ENCODE measurements at places on chromosomes 4 and X.

DNA sequence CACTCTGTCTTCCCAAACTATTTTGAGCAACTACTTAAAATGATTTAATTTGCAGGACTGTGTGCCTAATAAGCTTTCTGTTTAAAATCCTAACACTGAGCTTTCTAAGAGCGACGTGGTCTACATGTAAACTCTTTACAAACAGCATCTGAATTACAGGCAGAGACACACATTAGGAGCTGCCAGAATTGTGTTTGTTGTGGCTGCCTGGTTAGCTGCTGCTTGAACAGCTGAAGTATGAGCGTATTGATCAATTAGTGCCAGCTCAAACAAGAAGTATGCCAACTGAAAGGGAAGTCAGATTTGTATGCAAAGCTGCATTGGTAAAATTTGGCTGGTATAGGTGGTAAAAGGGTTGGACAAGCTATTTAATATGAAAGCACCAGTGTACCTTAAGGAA is 384.4 kb downstream of the PCDH7 start:
- DNase-seq, result no peak

- no peak for DNase-seq
These were observed 27.6 kb downstream of the ANKRD17 start for GRCh38 chr4:73230865-73231517.

- DNase-seq, result no peak
These were observed 33.1 kb upstream of the EDNRA start for GRCh38 chr4:147447786-147448185.

- no peak for DNase-seq
These were observed 58.4 kb upstream of the TET2 start for GRCh38 chr4:105088110-105088879.

- no peak for DNase-seq
These were observed 79.5 kb downstream of the AFF1 start for GRCh38 chr4:87014284-87014782.

DNA sequence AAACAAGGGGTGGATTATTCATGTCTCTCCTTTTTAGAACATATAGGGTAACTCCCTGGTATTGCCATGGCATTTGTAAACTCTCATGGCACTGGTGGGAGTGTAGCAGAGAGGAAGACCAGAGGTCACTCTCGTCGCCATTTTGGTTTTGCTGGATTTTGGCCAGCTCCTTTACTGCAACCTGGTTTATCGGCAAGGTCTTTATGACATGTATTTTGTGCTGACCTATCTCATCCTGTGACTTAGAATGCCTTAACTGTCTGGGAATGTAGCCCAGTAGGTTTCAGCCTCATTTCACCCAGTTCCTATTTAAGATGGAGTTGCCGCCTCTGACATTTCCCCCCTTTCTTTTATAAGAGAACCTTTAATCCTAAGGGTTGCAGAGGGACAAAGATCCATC is 45.8 kb downstream of the MGST2 start:
- DNase-seq, result no peak

GRCh38 chr4:92305878-92306520 is 2.2 kb downstream of the GRID2 start:
- peak; percentile 50 for DNase-seq

GRCh38 chr4:172698256-172698655 is 470.4 kb upstream of the GALNT7 start:
- no peak for DNase-seq
